NCI-H2171 (cell line): ENCODE measurements at places on chromosomes 13 and 19.

- peak; percentile 95 for DNase-seq
Measured at GRCh38 chr13:49110122-49110912, 109.8 kb upstream of the MLNR start.

GRCh38 chr19:13505761-13506470 is 363 bp downstream of the CACNA1A start:
- DNase-seq = no peak

- no peak for DNase-seq
Measured at GRCh38 chr13:31009166-31009565, 76.7 kb downstream of the TEX26 start.

GRCh38 chr19:38830039-38830733 is 1.4 kb downstream of the ECH1 start:
- DNase-seq = no peak

DNA sequence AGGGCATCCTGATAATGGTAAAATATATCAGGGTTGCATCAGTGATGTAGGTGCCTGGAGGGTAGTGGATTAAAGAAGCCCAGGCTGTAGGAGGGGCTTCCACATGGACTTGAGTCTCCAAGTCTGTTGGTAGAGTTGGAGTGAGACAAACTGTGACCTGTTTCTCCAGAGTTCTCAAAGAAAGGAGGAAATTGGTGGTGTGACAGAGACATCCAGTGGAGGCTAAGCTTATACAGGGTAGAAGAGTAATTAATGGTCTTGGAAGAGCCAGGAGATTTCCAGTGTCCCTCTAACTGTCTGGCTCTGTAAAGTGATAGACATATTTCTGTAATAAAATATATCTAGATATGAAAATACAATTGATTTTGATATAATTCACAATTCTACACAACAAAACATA is 61.1 kb downstream of the GPC5 start:
- DNase-seq = no peak

DNA sequence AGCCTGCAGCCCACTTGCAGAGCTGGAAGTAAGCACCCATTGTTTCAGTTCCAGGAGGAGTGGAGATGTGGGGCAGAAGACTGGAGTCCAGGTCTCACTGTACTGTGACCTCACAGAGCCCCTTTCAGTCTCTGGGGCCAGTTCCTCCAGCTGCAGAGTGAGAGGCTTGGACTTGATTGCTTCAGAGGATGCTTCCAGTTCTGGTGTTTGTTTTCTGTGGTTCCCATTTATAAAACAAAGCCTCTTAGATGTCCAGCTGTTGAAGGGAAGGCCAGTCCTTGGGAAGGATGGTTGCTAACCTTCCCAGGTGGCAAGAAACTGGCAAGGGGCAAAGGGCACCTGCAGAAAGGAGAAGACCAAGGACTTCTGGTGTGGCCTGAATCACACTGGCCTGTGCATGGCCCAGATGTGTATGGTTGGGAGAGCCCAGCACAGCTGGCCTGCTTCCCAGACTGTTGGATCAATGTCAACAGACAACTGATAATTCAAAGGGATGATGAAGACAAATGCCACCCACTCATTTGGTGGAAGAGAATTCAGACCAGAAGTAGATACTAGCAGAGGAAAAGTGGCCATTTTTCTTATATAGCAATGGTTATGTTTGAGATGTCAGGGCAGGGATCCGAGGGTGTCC is 218.5 kb downstream of the ZNF536 start:
- no peak for DNase-seq
